ENCODE measurements at places on chromosomes 3 and 15.

GRCh38 chr15:87850916-87851315 is 405.6 kb downstream of the NTRK3 start:
- DNase-seq = no peak

DNA sequence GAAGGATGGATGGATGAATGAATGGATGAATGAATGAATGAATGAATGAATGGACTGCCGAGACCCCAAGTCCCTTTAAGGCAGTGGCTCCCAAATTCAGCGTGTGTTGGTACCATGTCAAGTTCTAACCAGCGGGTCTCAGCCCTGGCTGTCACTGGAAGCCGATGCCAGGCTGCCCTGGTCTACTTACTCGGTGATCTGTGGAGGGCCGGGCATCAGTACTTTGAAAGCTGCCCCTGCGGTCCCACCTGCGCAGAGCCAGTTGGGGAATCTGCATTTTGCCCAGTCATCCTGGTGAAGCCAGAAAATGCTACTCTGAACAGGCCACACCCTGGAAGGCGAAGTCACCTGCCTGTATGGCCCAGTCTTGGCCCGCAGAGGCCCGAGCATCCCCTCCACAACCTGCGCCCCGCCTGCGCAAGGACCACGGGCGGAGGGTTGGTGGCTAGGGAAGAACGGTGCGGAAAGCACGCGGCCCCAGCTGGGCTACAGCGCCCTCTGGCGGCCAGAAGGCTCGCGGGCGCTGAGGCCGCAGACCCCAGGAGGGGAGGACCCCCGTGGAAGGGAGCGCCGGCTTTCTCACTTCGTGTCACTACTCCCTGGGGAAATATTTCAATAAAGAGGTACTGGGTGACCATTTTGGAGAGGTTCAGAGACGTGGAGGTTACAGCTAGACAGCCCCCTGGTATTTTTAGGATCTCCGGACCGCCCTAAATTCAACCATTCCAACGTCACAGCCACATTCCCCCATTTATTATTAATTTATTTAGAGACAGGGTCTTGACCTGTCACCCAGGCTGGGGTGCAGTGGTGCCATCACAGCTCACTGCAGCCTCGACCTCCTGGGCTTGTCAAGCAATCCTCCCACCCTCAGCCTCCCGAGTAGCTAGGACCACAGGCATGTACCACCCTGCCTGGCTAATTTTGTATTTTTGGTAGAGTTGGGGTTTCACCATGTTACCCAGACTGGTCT is 34.9 kb downstream of the PRKCD start:
- DNase-seq = peak; percentile 24

DNA sequence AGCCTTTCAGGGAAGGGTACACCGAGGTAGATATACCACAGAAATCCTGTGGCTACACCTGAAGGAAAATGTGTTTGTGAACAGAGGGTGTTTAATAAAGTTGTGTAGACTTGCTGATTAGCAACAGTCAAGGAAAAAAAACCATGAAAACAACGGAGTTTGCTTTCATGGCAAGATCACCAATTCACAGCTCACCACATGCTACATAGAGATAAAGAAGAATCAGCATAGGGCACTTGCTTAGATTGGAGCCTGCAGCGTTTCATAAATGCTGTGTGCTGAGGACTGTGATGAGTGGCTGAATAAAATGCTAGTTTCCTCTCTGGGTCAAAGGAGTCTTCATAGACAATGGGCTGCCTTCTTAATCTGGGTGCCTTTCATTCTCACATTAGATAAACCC is 257.6 kb downstream of the SLC9A9 start:
- no peak for DNase-seq

DNA sequence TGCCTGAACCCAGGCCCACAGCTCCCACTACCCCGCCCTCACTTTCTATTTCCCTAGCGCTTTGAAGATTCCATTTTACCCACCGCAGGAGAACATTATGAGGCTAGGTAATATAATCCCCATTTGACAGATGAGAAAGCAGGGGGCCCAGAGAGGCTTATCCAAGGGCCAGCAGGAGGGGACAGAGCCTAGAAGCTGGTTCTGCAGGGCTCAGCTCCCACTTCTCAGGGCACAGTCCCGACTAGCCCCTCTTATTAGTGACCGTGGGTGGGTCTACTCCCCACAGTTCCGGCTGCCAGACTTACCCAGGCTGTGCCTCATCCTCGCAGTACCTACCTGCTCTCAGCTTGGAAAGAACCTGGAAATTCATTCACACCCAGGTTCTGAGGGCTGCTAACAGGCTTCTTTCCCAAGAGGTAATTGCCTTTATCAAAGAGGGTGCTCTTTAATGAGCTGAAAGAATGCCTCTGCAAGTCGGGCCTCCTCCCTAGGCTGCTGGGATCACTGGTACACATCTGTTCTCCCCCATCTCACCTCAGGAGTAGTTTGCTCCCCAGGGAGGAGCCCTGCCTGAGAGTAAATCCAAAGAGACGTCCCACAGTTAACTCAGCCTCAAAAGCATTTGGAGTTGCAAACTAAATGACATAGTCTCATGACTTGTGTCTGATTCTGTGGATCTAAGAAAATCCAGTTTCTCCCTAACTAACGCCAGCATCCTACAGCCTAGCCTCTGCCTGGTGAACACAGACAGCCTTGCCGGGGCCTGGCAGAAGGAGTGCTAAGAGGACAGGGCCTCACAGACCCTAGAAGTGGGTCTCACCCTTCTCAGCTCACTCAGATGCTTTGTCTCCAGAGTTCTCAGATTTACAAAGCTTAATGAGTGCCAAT is 125.0 kb downstream of the CHSY1 start:
- DNase-seq = no peak

DNA sequence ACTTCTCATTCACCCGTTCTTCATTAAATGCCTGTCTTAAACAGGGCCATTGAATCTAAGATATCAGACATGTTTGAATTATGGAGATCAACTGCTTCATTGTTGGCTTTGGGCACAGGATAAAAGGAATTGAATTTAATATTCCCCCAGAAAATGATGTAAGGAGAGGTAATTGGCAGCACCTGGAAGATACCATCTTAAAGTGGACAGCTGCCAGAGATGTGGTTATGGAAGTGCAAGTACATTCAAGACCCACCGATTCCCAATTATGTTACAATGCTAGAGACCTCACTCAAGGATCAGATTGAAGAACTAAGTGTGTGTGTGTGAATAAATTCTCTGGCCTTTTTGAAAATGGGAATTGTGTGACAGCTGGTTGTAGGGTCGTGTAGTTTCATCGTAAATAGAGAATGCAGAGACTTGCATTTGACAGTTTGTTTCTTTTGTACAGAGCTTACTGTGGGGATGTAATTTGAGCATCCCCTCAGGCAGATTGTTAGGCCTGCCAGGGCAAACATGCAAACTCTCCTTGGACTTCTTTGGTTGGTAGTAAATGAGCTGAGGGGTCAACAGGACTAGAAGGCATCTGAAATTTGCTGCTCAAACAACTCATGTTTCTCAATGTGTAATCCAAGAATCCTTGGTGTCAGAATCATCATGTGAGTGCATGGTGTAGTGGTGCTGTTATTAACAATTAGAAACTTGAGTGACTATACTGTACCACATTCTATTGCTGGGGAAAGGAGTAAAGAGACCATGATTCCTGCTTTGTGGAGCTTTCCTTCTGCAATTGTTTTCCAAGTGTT is 359.2 kb upstream of the THRB start:
- no peak for DNase-seq

DNA sequence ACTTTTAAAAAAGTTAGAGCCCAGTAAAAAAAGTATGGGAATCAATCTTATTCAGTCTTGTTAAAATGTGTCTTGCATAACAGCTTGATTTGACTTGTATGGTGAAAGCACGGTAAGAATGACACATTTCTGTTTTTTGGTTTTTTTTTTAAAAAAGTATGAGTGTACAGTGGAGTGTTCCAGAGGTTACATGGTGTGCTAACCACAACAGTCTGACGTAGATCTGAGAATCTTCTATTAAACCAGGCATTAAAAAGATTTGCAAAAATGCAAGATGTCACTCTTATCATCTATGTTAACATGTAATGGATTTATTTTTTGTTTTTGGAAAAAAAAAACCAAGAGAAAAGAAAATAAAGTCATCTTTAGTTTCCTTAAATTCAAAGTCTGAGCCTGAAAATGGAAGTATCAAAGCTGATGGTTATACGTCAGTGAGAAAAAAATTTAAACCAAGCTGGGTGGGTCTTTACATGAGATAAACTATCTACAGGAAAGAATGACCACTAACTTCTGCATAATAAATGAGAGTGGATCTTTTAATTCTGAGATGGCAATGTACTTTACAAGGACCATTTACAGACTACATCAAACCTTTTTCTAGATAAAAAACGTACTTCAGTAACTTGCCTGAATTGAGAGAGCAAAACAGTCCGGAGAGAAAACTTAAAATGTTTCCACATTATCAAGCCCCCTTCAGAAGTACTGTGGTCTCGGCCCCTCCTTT is 1.6 kb downstream of the GABPB1 start:
- DNase-seq = no peak

- no peak for DNase-seq
Observed at GRCh38 chr3:157529751-157530150, 26.5 kb upstream of the VEPH1 start.

DNA sequence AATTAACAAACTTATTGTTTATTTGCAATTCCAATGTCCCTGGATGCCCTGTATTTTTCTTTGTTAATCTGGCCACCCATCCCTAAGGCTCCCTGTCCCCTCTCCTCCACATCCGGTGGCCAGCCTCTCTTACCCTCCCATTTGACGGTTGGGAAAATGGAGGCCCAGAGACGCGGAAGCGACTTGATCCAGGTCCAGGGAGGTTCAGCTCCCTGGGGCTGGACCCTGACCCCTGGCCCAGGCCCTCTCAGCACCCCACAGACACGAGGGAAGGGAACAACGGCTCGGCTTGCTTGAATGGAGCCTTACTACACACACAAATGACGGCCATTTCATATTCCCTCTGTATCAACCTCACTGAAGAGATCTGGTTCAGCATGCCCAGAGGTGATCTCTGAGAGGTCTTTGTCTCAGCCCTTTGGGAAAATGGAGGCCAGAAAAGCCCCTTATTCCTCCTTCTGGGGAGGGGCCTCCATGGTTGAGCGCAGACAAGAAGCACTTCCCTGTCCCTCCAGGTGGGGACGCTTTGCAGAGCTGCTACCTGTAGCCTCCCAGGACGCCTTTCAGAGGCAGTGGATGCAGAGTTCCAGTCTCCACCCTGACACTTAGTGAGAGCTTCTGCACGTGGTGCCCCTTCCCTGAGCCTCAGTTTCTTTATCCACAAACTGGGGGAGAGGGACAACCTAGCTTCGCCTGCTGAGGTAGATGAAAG is 82.1 kb downstream of the ATP2B2 start:
- DNase-seq = no peak

GRCh38 chr15:75178171-75178937 is 23.3 kb upstream of the C15orf39 start:
- DNase-seq = no peak

- no peak for DNase-seq
Observed at GRCh38 chr3:176579711-176580185, 617.5 kb downstream of the TBL1XR1 start.

- no peak for DNase-seq
Observed at GRCh38 chr3:14122301-14122700, 2.4 kb downstream of the CHCHD4 start.

GRCh38 chr3:39435006-39435748 is 28.7 kb downstream of the RPSA start:
- no peak for DNase-seq

DNA sequence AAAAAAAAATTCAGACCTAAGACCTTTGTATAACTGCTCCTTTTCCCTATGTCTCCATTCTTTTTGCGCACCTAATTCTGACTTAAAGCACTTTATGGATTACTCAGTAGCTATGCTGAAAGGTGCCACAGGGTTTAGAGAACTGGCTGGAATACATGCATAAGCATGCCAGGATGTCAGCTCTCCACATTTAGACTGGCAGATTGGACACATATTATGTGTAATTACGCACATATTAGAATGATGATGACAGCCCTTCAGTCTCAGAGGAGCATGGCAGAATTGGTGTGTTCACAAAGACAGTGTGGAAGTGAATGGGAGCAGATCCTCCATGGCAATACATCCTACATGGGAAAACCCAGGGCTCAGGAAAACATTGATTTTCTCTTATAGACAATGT is 108.1 kb upstream of the LSAMP start:
- no peak for DNase-seq

DNA sequence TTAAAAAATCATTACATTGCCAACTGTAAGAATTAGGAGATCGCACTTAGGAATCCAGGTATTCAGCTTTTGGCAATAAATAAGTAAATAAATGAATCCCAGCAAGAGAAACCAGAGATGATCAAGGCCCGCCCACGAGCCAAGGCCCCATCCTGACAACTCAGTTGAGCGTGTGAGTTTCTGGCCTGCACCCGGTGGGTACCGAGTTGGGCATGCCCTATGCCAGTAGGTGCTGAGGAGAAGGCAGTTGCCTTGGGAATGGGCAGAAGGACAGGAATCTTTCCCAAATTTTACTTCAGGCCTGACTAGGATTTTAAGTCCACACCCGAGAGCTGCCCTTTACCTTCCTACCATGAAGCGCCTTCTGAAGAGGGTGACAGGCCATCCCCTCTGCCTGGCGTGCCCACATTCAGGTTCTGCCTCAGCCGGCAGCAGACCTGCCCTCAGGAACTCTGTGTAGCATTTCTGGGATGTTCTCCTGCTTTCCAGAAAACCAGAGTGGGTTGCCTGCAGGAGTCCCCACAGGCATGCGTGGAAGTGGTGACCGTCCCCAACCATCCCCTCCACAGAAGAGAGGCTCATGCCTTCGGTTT is 99.3 kb upstream of the ALDH1A3 start:
- no peak for DNase-seq

GRCh38 chr15:85745023-85745422 is 49.7 kb downstream of the KLHL25 start:
- no peak for DNase-seq

All from hippocampal formation (tissue), 2 donors.